ENCODE measurements at places on chromosomes 2 and 18. TPM values are rescaled to one million over a fixed set of nuclear protein-coding genes. Genes with fewer than 3 reads are reported as not detected.

- H3K4me1 ChIP-seq, result no peaks in the 10 kb centered on the region
- H3K27ac ChIP-seq, result no peak within 1 kb of the TSS
- no peak for DNase-seq
- no peak within 1 kb of the TSS for H3K4me3 ChIP-seq
These were observed at the start of gene CCDC68 for GRCh38 chr18:54958704-54959625. Gene CCDC68, minus strand, starts transcription at chr18:54959461. Its CDS starts 16,670 bp downstream, at chr18:54942791.

DNA sequence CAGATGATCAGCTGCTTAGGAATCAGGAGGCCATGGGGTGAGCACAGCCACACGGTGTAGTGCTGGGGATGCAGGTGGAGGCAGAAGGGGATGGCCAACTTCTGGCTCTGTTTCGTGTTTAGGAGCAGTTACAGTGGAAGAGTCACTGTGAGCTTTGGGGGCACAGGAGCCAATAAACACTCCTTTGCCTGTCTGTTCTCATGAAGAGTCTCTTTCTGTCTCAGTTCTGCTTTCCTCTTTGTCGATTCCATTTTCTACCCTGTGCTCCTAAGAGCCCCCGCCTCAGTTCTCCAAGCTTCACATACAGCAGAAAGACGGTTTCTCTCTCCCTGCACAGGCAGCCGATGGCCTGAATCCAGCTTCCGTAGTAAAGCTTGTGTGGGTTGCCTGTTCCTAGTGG lies 21.0 kb upstream of the RRM2 start:
- H3K36me3 ChIP-seq, result no peaks in the 10 kb centered on the region
- H3K4me1 ChIP-seq, result peaks cover 3% of the 10 kb centered on the region
- no peak overlapping the region for H3K27ac ChIP-seq
- H3K4me3 ChIP-seq, result no peak overlapping the region
- H3K27me3 ChIP-seq, result no peaks in the 10 kb centered on the region

The DOK6 gene
- total RNA-seq, result not detected

The ZFP36L2 gene
- total RNA-seq, result 1,602 TPM
